ENCODE measurements at places on chromosomes 4 and X.

- no peak for DNase-seq
Measured at GRCh38 chr4:17723648-17724047, 57.8 kb downstream of the FAM184B start.

- DNase-seq: no peak
Measured at GRCh38 chr4:108919226-108919893, 156.5 kb upstream of the ETNPPL start.

DNA sequence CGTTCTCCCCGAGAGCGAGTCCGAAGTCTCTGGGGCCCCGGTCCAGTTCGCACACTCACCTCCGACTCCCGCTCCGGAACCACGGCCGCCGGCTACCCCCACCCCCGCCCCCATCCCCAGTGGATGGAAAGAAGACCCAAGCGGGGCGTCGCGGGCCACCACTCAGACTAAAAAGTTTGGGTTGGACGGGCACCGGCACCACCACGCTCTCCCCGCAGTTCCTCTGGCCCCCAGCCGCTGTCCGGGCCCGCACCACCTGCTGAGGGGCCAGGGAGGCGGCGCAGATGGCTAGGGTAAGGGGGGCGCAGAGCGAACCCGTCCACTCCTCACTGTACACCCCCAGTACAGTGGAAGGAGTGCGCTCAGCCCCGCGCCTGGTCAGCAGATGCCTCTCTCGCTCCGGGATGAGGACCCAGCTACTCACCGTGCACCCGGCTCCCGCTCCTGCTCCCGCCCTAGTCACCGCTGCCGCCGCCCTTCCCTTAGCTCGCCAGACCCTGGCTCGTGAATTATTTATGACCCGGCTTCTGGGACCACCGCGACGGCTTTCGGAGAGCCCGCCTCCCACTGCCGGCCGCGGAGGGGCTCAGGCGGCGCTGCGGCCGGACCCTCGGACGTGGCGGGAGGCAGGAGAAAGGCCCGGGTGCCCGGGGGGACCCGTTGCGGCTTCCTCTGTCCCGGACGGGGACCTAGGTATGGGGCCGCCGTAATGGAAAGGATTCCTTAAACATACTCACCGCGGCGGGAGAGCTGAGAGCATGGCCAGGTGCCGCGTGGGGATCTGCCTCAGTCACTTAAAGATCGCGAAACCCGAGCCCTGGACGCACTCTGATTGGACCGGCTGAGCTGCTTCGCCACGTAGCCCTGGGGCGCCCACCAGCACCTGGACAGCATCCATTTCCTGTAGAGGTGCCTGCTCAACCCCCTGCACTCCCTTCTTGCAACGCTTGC, at the start of gene PROM1:
Gene PROM1, minus strand, starts transcription at position 783 of the 951 bp plus-strand sequence. CDS start 8,117 bp downstream, outside the sequence.
- DNase-seq: peak; percentile 42

- DNase-seq: no peak
Measured at GRCh38 chr4:8675383-8675782, 82.8 kb downstream of the CPZ start.

GRCh38 chr4:30837131-30837539, 117.0 kb downstream of the PCDH7 start:
- no peak for DNase-seq

DNA sequence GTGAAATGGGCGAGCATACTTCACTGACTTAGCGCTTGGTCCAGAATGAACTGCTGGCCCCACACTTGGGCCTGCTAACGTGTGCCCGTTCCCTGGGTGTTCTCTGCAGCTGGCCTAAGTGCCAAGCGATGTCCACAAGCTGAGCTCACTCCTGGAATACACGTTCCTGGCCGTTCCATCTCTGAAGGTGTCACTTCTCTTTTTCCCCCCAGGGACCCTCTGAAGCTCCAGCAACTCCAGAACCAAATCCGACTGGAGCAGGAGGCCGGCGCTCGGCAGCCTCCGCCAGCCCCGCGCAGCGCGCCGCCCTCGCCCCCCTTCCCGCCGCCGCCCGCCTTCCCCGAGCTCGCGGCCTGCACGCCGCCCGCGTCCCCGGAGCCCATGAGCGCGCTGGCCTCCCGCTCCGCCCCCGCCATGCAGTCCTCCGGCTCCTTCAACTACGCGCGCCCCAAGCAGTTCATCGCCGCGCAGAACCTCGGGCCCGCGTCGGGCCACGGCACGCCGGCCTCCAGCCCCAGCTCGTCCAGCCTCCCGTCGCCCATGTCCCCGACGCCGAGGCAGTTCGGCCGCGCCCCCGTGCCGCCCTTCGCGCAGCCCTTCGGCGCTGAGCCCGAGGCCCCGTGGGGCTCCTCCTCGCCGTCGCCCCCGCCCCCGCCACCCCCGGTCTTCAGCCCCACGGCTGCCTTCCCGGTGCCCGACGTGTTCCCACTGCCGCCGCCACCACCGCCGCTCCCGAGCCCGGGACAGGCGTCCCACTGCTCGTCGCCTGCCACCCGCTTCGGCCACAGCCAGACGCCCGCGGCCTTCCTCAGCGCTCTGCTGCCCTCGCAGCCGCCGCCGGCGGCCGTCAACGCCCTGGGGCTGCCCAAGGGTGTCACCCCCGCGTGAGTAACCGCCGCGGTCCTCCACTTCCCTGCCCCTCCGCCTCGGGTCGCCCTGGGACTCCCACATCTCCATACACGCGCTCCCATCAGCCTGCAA, 132.3 kb downstream of the CBR4 start:
- DNase-seq: peak; percentile 63

DNA sequence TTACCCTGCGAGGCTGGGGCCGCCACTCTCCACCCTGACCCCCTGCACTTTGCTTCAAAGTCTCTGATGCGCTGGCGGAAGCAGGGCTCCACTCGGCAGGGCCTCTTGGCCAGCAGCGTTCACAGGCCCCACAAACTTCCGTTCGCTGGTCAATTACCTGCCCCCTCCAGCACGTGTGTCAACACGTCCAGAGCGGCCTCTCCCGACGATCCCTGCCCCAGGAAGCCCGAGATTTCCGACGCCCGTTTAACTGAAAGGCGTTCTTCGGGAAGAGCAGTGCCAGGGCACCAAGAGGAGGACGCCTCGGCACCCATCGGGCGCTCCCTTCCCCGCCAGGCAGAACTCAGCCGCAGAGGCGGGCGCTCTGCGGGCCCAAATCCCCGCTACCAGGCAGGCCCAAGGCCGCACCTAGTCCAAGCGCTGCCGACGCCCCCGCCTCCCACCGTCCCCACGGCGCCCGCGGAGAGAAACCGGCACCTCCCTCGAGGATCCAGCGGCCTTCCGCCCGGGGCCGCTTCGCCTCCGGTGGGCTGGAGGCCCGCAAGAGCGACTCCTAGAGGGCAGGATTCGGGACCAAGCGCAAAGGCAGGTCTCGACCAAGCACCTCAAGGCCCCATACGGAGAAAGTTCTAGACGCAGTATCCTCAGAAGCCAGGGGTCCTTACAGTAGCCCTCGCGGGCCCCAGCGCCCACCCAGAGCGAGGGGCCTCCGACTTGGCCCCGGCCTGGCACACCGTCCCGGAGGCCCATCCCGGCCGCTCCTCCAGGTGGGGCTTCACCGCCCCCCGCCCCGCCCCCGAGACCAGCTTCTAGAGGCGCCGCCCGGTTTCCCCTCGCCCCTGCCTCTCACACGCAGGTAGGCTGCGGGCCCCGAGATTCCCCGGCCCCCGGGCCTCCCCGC, 586 bp downstream of the BCAP31 start:
- DNase-seq: peak; percentile 70

DNA sequence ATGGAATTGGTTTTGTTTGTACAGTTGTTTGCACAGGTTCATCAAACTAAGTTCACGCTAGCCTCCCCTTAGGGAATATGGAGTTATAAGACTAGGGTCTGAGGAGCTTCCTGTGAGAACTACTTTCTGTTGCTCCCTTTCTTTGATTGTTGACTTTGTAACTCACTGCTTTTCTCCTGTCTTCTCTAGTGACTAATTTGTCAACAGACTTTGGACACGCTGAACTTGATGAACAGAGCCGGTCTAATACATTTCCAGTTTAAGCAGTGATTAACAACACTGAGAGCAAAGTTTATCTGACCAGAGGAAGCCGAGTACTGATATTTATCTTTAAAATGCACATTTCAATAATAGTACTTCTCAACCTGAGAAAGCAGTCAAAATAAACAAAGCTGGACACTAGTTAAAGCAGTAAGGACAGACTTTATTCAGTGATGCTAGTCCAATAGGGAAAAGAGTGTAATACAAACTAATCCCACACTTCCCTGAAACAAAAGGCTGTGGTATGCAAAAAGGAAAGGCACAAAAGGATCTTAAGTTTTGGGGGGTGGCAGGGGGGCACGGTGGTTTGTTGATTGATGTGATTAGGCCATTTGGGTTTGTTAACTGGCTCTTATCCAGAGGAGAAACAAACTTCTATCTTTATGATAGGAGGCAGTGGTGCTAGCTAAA, 2.7 kb upstream of the NUDT9 start:
- no peak for DNase-seq

DNA sequence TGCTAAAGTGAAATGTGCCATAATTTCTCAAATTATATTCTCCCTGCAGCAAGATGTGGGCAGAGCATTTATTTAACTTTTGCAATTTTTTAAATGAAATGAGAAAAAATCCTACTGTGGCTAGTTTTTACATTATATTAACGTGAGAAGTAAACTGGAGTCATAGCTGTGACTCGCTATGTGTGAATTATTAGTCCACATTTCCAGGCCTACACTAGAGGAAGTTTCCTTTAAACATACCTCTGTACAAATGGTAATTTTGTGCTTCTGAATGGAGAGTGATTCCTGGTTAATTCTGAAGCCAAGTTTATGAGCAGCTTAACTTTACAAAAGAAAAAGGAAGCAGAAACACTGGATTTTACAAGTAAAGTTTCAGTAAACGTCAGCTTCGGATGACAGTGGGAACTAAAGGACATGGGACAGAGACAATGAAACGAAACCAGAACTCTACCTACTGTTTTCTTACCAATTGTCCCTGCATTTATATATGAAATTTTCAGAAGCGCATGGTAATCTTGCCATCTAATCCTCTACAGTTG, 72.4 kb downstream of the FBXO8 start:
- DNase-seq: no peak

DNA sequence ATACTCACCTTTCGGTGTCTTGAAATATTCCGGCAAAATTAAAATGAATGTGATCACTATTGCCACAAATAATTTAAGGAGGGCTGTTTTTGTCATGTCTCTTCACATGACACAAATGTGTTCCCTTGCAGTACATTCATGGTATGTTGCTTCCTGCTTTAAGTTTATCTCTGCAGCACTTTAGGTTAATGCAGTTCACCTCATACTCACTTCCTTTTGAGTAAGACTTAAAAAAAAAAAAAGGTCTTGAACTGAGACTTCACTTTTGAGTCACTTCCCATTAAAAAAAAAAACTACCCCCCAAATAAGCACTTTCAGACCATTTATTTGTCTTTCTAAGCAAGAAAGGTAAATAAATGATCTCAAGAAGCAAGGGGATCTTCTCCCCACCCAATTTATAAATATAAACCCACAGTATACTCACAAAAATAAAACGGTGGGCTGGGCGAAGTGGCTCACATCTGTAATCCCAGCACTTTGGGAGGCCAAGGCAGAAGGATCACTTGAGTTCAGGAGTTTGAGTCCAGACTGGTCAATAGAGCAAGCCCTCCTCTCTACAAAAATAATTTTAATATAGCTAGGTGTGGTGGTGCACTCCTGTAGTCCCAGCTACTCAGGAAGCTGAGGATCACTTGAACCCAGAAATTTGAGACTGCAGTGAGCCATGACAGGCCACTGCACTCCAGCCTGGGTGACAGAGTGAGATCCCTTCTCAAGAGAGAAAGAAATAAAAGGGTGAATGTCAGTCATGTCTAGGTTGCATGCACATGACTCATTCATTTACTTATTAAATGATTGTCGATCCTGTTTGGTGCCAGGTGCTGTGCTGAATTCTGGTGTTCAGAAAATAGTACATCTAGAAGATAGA, at the start of gene TMEM156:
Gene TMEM156, minus strand, starts transcription at position 192 of the 868 bp plus-strand sequence. Its CDS starts 96 bp downstream, at position 96.
- peak; percentile 56 for DNase-seq

DNA sequence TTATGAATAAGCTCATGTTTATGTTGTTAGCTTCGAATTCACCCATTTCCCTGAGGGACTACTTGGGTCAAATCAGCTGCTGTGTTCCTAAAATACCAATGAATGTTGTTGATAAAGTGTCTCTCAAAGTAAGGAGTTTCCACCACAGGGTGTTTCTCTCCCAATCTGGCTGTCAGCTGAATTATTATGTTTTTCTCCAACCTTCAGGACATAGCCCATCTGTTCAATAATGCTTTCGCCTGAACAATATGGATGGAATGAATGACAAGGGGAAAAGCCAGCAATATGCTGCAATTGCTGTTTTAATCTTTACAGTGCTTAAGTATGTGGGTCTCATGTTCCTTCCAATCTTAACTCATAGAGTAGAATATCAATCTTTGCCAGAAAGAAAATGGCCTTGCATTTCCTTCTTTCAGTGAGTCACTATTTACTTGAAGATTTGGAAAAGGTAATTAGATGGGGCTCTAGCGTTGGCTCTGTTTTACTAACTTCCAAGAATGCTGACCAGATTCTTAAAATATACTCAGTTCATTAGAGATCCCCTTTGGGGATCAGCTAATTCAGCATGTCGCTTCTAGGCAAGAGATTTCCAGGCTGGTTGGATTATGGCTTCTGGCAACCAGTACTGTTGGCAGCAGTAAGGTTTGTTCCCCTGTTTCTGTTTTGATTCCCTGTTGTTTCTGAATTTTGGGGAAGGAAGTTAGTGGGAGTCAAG, 410.5 kb downstream of the PPP3CA start:
- no peak for DNase-seq

DNA sequence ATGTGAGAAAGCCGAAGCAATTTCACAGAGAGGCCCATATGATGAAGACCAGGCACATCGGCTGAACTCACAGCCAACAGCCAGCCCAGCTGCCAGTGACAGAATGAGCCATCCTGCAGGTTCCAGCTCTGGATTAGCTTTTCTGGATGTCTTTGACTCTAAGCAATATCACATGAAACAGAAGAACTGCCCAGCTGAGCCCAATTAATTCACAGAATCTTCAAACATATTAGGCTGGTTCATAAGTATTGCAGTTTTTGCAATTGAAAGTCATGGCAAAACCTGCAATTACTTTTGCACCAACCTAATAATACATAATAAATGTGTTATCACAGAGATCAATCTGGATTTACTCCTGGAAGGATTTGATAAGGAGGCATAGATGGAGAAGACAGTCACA, 299.9 kb downstream of the RAB28 start:
- DNase-seq: no peak

DNA sequence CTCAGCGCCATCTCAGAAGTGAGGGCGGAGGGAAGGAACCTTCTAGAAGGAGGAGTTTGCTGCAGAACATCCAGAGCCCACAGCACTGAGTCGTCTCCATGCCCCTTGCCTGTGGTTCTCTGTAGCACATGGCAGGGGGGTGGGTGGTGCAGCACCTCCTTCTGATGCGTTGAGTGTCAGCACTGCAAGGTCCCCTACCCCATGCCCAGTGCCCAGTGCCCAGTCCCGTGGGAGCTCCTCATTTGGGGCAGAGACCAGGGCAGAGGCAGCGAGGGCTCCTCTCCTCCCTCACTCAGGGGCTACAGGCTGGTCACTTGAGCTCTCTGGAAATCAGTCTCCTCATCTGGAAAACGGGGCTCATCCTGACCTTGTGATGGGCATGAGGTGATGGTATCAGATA, 78.1 kb downstream of the HTRA3 start:
- DNase-seq: no peak

- DNase-seq: no peak
Measured at GRCh38 chr4:89331686-89332544, 24.3 kb upstream of the GPRIN3 start.

GRCh38 chr4:56106180-56107147, 157.7 kb downstream of the CEP135 start:
- no peak for DNase-seq

All from GM13976 (cell line).